ENCODE measurements at places on chromosomes 2 and 18. TPM values are rescaled to one million over a fixed set of nuclear protein-coding genes. Genes with fewer than 3 reads are reported as not detected.

The SRD5A2 gene
- not detected for total RNA-seq

The CRYGD gene
- not detected for total RNA-seq

The ENOSF1 gene
- total RNA-seq: 14.4 TPM

The CLEC4F gene
- total RNA-seq: not detected

The GALNT14 gene
- total RNA-seq: 2.1 TPM

The SEMA4F gene
- 13.9 TPM for total RNA-seq

The CAB39 gene
- 58.6 TPM for total RNA-seq

The TRIM43 gene
- not detected for total RNA-seq

The SIGLEC15 gene
- 0.19 TPM for total RNA-seq

The MARCO gene
- not detected for total RNA-seq

The LYPD6B gene
- total RNA-seq: 1.1 TPM

The FEV gene
- total RNA-seq: not detected

The CYBRD1 gene
- total RNA-seq: 26.7 TPM

The NT5C1B gene
- not detected for total RNA-seq

The NDC80 gene
- 1.9 TPM for total RNA-seq

The SERPINB4 gene
- total RNA-seq: not detected

The DPP10 gene
- total RNA-seq: 1.3 TPM

The G6PC2 gene
- total RNA-seq: not detected

The ANKRD53 gene
- 0.94 TPM for total RNA-seq

The CPLX4 gene
- total RNA-seq: not detected

The FOXI3 gene
- total RNA-seq: 0.60 TPM

The CD8B2 gene
- not detected for total RNA-seq

The MYL12B gene
- 374 TPM for total RNA-seq

The ACMSD gene
- total RNA-seq: not detected

The KYNU gene
- 0.72 TPM for total RNA-seq

The EVX2 gene
- total RNA-seq: not detected

The HOXD3 gene
- not detected for total RNA-seq

The GREB1 gene
- 14.5 TPM for total RNA-seq

The EGR4 gene
- total RNA-seq: not detected

The GKN1 gene
- not detected for total RNA-seq

The RAB6C gene
- 0.14 TPM for total RNA-seq

The CHN1 gene
- 23.9 TPM for total RNA-seq

The FRZB gene
- total RNA-seq: 0.67 TPM

The ST8SIA3 gene
- 1.2 TPM for total RNA-seq

The DSEL gene
- 16.5 TPM for total RNA-seq

The SERTAD2 gene
- total RNA-seq: 42.2 TPM

The FAM124B gene
- not detected for total RNA-seq

The POTEF gene
- total RNA-seq: 2.3 TPM

The ONECUT2 gene
- total RNA-seq: 6.2 TPM

The EN1 gene
- not detected for total RNA-seq

The GALR1 gene
- not detected for total RNA-seq

The YWHAQ gene
- 358 TPM for total RNA-seq

The PGAP1 gene
- 22.8 TPM for total RNA-seq

The NEMP2 gene
- total RNA-seq: 2.7 TPM

The DUSP2 gene
- total RNA-seq: 0.95 TPM

The RGPD3 gene
- 0.10 TPM for total RNA-seq

The THADA gene
- 16.2 TPM for total RNA-seq

The CRACDL gene
- total RNA-seq: 5.7 TPM

The IL1A gene
- total RNA-seq: 0.43 TPM
